ENCODE measurements at places on chromosomes 6 and 20.

DNA sequence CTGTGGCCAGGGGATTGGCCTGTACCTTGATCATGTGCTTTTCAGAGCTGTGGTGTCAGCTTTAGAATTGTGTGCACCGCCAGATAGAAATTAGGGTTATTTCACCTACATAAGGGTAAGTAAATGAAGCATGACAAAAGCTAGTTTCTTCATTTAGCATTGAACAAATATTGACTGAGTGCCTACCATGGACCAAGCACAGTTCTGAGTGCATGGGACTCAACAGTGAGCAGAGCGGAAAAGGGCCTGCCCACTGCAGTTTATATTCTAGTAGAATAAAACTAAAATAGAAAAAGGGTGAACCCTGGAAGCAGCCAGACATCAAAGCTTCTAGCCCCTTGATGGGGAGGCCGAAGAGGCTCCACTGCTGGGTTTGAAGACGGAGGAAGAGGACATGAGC lies 25.6 kb downstream of the ECT2L start:
- no peak for DNase-seq

DNA sequence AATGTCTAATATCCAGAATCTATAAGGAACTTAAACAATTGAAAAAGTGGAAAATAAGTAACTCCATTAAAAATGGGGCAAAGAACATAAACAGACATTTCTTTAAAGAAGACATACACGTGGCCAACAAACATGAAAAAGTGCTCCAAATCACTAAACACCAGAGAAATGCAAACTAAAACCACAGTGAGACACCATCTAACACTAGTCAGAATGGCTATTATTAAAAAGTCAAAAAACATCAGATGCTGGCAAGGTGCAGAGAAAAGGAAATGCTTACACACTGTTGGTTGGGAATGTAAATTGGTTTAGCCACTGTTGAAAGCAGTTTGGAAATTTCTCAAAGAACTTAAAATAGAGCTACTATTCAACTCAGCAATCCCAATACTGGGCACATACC lies 169.2 kb upstream of the MANEA start:
- DNase-seq = no peak

- DNase-seq = no peak
Measured at GRCh38 chr20:50861012-50861411, 66.2 kb downstream of the BCAS4 start.

DNA sequence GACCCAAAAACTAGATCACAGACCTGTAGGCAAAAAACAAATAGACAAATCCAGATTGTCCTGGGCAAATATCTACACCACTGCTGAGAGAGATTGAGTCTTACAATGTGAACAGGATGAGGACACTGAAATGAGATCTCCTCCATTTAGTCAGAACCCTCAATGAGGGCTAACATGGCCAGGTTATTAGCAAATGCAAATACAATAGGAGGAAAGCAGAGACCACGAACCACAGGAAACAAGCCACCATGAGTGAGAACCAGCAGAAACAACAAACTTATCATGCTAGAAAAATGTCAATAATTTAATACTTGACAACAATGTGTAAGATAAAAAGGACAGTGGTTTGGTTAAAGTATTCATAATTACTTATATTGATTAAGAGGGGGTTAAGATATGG lies 162.8 kb downstream of the SYNE1 start:
- no peak for DNase-seq

DNA sequence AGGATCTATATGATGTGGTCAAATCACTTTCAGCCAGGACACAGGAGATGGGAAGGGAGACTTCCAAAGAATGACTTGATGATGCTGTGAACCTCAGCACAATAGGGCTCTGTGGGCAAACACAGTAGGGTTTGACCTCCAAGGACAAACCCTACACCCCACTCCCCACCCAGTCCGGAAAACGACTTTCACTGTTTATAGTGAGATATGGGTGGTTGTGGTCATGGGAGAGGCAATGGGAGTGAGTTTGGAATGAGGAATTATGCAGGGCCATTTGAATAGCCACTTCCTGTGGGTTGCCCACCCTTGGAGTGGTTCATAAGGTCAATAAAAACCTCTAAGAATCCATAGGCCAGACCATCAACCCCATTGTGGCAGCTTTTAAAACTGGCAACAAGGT lies 38.4 kb upstream of the PRND start:
- DNase-seq = no peak
